ENCODE measurements at places on chromosomes 7 and 10.

DNA sequence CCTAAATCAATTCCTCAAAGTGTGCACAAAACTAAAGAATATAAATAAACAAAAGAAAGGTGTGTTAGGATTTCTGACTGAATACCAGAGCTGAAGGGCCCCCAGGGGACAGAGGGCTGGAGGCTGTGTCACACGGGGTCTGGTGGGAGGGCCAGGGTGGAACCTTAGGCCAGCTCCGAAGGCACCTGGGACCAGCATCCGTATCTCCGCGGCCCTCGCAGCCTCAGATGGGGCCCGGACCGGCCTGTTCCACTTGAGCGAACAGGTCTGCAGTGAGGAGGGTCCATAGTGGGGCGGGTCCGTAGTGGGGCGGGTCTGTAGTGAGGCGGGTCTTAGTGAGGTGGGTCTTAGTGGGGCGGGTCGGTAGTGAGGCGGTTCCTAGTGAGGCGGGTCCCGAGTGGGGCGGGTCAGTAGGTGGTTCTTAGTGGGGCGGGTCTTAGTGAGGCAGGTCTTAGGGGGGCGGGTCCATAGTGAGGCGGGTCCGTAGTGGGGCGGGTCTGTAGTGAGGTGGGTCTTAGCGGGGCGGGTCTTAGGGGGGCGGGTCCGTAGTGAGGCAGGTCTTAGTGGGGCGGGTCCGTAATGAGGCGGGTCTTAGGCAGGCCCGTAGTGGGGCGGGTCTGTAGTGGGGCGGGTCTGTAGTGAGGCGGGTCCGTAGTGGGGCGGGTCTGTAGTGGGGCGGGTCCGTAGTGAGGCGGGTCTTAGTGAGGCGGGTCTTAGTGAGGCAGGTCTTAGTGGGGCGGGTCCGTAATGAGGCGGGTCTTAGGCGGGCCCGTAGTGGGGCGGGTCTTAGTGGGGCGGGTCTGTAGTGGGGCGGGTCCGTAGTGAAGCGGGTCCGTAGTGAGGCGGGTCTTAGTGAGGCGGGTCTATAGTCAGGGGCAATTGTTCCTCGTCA is 15.1 kb downstream of the GPR146 start:
- DNase-seq: peak; percentile 20

DNA sequence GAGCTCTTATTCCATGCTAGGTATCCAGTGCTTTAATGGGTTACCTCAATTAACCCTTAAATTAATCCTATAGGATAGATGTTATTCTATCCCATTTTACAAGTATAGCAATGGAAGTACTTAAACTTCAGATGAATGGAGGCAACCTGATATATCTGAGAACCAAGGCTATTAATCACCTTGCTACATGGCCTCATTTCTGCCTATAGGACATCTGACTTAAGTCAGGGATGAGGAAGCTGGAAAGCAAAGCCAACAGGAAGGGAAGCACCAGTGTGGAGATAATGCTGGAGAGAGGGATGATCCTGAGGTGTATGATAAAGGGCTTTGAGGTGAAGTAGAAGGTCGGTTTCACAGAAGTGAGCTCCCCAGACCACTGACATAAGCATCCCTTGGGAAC is 132.3 kb downstream of the CHN2 start:
- no peak for DNase-seq

DNA sequence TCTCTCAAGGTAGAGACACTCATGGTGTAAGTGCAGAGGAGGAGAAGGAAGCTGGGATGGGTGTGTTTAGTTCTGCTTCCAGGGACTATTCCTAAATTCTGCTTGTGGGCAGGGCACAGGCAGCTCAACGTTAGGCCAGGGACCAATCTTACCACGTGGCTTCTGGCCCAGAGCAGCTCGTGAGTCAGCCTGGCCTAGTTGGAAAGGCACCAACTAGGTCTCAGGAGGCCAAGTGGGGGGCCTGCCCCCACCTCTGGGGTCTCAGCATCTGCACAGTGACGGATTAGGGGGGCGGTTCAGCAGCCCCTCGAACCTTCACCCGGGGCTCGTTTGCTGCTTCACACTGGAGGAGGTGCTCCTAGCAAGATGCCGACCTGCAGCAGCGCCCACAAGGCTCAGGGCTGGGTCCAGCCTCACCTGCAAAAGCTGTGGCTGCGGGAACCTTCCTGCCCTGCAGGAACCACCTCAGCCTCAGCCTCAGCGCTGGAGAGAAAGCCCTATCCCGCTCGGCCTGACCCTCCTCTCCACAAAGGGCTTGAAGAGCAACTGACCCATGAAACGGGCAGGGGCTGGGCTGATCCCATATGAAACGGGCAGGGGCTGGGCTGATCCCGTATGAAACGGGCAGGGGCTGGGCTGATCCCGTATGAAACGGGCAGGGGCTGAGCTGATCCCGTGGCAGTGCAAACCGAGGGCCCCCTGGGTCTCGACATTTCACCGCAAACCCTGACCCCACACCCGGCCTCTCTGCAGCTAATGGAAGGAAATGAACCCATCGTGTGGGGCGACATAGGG is 447.4 kb downstream of the DNAJB6 start:
- no peak for DNase-seq

- DNase-seq: no peak
These were observed 31.2 kb downstream of the GPRIN2 start for GRCh38 chr10:46525177-46525823.

- no peak for DNase-seq
These were observed 46.1 kb upstream of the ZMIZ1 start for GRCh38 chr10:79022565-79023230.

DNA sequence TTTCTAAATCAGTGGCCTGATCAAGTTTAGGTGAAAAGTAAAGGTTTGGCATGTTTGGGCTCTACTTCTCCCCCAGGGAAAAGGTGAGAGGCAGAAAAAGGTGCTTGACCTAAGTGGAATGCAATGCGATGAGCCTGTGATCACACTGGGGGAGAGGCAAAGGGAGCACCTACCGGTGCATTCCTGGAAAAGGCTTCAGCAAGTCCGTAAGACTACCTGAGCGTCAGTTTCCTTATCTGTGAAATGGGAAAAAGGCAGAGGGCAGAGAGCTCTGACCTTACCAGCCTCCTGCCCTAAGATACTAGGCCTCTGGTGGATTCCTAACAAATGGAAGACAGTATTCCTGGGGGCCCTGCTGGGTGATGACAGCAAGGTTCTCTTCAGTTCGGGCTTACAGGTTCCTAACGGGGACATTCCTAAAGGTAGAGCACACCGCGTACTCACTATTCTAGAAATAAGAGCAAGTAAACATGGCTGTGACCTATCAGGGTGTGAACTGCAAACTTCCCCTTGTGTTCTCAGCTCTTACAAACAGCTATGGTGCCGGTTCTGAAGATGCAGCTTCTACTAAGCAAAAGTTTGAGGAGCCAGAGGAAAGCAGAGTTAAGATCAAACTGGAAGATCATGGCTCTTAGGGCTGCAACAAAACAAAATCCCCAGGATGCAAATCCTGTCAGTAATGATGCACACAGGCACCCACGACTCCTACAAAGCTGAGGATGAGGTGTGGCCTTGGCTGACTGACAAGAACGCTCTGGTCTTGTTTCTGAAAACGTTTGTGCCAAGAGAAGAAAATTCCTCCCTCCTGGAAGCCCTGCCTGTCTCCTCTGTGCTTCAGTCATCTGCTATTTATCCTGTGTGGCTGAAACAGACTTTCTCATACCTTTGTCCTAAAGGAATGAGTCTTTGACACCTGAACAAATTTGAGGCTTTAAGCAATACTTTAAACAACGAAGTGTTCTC is 13.3 kb upstream of the ACSL5 start:
- DNase-seq: no peak
